CD4-positive, alpha-beta T cell treated with Interleukin-21 for 1 hour (primary cell): ENCODE measurements at places on chromosomes 7 and 10.

- no peak for DNase-seq
These were observed 113.2 kb upstream of the ADO start for GRCh38 chr10:62691336-62691735.

DNA sequence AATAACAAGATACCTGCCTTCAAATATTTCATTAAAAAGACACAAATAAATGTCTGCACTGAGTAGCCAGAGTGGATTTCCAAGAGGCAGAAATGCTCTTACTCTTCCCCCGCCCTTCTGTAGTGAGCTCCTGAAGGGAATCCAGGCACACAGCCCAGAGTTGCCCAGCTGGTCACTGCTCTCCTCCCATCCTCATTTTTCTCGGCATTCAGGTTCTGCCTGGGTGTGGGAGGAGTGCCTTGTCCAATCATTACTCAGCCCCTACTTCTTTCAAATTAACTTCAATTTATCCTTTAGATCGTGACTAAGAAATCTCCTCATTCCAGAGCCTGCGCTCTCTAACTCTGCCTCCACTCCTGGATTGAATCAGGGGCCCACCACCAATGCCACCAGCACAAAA lies 12.2 kb downstream of the CCDC6 start:
- no peak for DNase-seq

DNA sequence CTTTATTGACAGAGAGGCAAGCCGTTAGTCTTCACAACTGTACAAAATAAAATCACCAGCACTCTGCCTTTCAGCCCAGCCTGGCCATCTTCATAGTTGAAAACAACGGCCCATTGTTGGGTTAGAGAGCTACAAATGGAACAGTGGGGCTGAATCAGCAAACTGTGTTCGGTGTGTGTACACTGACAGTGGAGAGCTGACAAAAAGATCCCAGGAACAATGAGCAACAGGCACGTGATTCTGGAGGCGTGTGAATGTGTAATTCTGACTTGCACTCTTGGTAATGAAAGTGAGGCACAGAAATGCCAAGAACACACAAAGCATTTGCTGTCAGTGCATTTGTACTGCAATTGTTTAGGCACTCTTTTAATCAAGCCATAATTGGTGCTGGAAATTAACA lies 303.7 kb downstream of the WDR11 start:
- no peak for DNase-seq

DNA sequence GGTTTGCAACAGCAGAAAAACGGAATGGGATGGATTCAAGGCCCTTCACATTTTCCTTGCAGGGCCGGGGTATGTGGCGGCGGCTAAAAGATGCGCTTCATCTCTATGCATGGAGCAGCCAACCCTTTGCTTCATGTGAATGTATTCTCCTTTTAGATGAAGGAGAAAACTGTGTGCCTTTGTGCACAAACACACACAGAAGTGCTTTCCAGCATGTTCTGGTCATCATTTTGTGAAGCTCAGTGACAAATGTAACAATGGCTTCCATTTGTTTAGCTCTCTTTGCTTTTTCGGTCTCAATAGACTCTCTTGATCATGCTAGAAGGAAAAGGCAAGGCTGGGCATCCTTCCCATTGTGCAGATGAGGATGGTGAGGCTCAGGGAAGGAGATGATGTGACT lies 161.7 kb upstream of the MKI67 start:
- DNase-seq = no peak

DNA sequence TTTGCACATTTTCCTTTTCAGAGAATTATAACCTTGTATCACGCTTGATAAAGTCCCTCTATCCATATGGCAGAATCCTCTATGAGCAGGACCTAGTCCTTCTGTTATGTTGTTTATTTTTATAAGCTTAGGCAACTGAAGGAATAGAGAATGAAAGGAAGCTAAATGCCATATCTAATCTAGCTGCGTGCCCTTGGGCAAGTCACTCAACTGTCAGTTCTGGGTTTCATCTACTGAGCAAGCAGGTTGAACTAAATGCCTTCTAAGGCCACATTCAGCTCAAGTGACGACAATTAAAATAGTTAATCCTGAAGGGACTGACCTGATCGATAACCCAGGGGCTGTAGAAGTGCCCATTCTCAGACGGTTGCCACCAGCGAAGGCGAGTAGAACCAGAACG lies 93.9 kb upstream of the SLC26A5 start:
- no peak for DNase-seq

DNA sequence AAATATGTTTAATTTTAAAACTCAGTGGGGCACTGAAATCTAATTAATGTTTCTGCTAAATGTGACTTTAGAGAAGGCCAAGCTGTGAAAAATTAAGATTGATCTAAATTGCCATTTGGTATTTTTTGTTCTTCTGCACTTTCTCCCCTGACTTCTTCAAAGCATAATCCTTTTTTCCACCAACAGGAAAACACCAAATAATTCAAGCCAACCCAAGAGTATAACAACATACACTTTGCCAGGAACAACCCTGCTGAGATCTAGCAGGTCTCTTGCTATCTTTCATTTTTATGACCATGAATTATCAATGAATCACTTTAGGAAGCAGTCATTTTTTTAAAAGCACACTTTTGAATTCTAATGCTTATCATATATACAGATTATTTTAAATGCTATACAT lies 100.1 kb downstream of the USP6NL start:
- DNase-seq = no peak

DNA sequence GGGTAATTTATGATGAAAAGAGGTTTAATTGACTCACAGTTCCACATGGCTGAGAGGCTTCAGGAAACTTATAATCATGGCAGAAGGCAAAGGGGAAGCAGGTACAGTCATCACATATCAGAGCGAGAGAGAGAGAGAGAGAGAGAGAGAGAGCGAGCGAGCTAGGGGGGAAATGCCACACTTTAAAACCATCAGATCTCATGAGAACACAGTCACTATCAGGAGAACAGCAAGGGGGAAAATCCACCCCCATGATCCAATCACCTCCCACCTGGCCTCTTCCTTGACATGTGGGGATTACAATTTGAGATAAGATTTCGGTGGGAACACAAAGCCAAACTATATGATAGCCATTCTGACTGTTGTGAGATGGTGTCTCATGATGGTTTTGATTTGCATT lies 576.3 kb downstream of the GFRA1 start:
- no peak for DNase-seq

- DNase-seq = no peak
These were observed 12.2 kb downstream of the CPA2 start for GRCh38 chr7:130278860-130279259.

DNA sequence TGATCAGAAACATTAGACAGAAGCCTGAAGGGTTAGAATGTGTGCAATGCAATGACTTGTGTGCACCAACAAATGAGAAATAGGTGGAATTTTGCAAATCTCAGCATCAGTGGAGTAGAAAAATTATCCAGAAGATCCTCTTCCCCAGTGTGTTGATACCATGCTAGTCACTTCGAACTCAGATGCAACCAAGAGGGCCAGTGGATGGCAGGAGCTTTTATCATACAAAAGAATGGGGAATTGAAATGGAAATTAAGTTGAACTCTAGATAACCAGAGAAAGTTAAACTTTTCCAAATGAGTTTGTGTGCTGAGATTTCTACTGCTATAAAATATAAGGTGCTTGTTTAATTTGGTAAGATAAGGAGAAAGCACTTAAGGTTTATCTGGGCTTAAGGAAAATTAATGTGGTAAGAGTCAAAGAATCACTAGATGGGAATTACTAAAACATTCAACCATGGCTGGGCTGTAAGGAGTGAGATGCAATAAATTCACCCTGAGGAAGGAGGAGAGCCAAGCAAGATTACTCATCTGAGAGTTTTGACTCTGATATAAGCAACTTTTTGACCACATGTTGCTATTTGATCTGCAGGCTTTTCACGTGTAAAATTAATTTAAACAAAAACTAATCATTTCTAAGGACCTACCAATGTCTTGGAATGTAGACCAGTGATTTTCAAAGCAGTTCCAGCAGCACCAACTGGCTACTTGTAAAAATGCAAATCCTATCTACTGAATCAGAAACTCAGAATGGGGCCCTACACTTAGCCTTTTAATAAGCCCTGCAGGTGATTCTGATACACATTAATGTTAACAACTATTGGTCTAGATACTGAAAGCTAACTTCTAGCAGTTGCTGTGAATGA lies 113.2 kb downstream of the CDC14C start:
- DNase-seq = no peak

GRCh38 chr10:59748834-59749233 lies 4.4 kb downstream of the MRLN start:
- DNase-seq = no peak

GRCh38 chr7:13945670-13946069 lies 43.8 kb downstream of the ETV1 start:
- DNase-seq = no peak

GRCh38 chr7:91310830-91311460 lies 46.7 kb downstream of the FZD1 start:
- no peak for DNase-seq

GRCh38 chr10:32386623-32387260 lies 39.8 kb upstream of the EPC1 start:
- no peak for DNase-seq

DNA sequence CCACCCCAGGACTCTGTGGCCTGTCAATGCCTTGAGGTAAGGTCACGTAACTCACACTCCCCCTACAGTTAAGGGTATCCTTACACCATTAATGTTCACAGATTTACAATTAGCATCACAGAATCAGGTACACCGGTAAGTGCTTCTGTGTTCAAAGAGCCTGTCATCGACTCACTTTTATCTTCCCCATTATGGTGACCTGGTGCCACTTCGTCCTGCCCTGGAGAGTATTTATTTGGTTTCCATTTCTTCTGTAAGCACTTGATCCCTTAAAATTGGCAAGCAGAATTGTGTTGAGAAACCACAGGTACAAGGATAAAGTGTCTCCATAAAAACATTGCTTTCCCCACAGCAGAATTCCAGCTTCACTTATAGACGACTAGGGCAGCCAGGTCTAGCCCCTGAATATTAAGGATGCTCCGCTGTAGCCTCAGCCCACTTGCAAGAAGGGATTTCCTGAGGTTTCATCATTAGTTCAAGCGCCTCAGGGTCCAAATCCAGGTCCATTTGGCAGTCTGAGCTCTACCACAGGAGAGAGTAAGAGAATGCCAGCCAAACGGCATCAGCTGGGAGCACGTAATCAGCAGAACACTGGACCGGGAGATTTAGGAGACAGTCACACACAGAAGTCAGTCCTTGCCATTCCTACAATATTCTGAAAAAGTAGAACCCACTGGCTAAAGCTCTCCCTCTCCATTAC lies 10.1 kb downstream of the ATXN7L1 start:
- no peak for DNase-seq

GRCh38 chr10:26746061-26746460 lies 48.6 kb downstream of the PDSS1 start:
- DNase-seq = no peak

GRCh38 chr7:95950698-95951097 lies 178.3 kb downstream of the DYNC1I1 start:
- no peak for DNase-seq

- no peak for DNase-seq
These were observed 683 bp downstream of the INSIG1 start for GRCh38 chr7:155298288-155298833.

- DNase-seq = peak; percentile 20
These were observed 78.7 kb downstream of the CLEC2L start for GRCh38 chr7:139602143-139602722.

DNA sequence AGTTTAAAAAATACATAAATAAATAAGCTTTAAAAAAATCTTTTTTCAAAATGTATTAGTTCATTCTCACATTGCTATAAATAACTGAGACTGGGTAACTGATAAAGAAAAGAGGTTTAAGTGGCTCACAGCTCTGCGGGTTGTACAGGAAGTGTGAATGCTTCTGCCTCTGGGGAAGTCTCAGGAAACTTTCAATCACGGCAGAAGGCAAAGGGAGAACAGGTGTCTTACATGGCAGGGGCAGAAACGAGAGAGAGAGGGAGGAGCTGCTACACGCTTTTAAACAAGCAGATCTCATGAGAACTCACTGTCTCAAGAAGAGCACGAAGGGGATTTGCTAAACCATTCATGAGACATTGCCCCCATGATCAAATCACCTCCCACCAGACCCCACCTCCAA lies 114.6 kb downstream of the DNAJC1 start:
- DNase-seq = peak; percentile 7

- no peak for DNase-seq
These were observed 532.3 kb upstream of the GALNT17 start for GRCh38 chr7:70599446-70600190.

DNA sequence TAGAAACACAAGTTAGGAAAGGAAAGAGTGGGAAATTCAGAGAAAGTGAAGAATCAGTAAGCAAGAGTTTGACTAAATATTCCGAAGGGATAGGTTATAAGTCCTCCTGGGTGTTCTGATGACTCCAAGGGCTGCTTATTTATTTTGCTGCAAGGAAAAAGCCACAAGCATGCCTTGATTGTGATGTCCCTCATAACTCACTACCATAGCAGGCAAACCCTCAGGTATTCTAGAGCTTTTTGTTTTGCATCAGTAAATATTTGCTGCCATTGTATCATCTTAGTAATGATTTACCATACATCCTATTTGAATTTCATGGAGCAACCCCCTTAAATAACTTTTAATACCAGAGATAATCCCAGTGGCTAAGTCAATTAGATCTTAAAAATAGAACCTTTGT lies 688.1 kb downstream of the SUGCT start:
- no peak for DNase-seq

DNA sequence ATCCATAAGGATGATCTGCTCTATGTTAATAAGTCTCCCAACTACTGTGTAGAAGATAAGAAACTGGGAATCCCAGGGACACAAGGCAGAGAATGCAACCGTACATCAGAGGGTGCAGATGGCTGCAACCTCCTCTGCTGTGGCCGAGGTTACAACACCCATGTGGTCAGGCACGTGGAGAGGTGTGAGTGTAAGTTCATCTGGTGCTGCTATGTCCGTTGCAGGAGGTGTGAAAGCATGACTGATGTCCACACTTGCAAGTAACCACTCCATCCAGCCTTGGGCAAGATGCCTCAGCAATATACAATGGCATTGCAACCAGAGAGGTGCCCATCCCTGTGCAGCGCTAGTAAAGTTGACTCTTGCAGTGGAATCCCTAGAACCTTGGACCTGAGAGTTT lies 10.3 kb downstream of the WNT16 start:
- DNase-seq = no peak

DNA sequence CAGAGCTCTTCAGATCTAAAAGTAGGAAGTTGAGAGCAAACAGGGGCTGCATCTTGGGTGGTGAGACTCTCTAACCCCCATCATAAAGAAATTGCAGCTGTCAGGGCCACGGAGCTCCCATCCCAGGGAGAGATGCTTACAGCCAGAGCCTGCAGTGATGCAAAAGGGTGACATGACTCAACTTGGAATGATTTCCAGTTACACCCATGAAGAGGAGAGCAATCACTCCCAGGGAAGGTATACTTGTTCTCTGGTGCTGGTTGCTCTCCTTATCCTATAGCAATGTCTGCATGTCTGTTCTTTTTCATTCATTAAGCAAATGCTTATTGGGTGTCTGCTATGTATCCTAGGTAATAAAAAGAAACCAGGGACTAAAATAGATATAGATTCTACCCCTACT lies 228.0 kb downstream of the RAB11FIP2 start:
- DNase-seq = no peak

DNA sequence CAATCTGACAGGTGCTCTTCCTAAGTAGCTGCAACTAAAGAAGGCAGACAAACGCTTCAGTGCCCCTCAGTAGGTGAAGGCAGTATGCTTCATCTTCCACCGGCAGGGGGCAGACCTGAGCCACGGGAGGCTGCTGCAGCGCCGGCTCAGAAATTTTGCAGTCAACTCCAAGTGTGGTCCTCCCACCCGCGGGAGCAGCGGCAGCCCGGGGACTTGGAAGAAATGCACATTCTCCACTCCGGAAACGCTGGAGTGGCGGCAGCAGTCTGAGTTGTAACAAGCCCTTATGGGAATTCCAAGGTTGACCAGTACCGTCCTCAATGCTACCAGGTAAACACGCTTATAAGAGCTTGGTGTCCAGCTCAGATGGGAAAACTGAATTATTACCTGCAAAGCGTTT lies 3.4 kb downstream of the IGFBP3 start:
- DNase-seq = peak; percentile 67
